ENCODE measurements at places on chromosomes 1 and 21. TPM values are rescaled to one million over a fixed set of nuclear protein-coding genes. Genes with fewer than 3 reads are reported as not detected.

GRCh38 chr1:118945489-118945888 is 42.7 kb downstream of the TBX15 start:
- H3K4me1 ChIP-seq: no peaks in the 10 kb centered on the region
- no peak for DNase-seq
- no peak overlapping the region for H3K4me3 ChIP-seq
- H3K36me3 ChIP-seq: no peaks in the 10 kb centered on the region

The SLC41A1 gene
- 43.2 TPM for total RNA-seq

GRCh38 chr1:93779540-93780165 is 98.0 kb upstream of the BCAR3 start:
- H3K27me3 ChIP-seq: no peaks in the 10 kb centered on the region
- no peak overlapping the region for H3K27ac ChIP-seq

The SLAMF9 gene
- not detected for total RNA-seq

The C1orf56 gene
- total RNA-seq: 3.0 TPM

The GSTM5 gene
- total RNA-seq: 0.24 TPM

The F13B gene
- total RNA-seq: not detected

The PPIAL4G gene
- total RNA-seq: not detected

The PRDM16 gene
- 0.43 TPM for total RNA-seq

- H3K4me3 ChIP-seq: no peak overlapping the region
- H3K36me3 ChIP-seq: no peaks in the 10 kb centered on the region
- peaks cover 11% of the 10 kb centered on the region for H3K27me3 ChIP-seq
- no peak overlapping the region for H3K27ac ChIP-seq
- DNase-seq: no peak
These were observed 1.3 kb upstream of the LMOD1 start for GRCh38 chr1:201947697-201948008.

The FAM131C gene
- 0.25 TPM for total RNA-seq

DNA sequence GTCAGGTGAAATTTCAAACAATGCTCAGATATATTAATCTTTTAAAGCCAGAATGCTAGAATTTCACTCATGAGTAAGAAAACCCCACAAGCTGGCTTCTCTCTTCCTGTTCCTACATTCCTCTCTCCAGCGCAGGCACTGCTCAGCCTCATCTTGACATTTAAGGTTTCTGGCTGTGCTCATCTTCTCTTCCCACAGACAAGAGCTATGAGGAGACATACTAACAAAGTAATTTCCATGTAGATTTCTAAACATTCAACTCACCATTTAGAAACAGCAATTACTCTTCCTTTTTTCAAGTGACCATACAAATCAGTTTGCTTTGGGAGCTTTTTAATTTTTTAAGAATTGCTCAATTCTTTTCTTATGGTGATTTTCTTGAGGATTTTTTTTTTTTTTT is 7.8 kb upstream of the LRRC8D start:
- H3K4me3 ChIP-seq: no peak overlapping the region
- no peak overlapping the region for H3K27ac ChIP-seq
- H3K4me1 ChIP-seq: peaks cover 2% of the 10 kb centered on the region
- H3K36me3 ChIP-seq: no peaks in the 10 kb centered on the region
- no peak for DNase-seq

DNA sequence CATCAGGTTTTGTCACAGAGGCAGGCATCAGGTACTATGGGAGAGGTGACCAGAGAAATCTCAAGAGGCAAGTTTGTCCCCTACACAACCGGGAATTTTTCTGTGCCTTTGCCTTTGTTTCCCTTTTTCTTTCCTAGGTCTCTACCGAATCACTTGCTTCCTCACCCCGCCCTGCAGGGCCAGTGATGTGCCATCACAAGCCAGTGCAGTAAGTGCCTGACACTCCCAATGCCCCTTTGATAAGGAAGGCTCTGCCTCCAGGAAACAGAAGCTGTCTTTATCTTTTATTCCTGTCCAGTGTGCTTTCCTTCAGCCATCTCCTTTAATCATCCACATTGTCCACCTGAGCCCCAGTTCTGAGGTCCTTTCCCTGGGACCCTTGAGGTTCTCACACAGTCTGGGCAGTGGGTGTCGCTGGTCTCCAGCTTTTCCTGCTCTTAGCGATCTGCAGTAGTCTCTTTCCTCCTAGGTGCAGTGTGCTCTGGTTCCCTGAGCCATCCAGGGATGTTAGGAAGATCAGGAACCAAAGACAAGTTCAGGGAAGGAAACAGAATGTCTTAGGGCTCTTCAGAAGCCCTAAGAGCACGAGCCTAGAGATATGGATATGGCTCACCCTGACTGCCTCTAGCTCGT is 36.6 kb downstream of the GJA5 start:
- H3K4me3 ChIP-seq: no peak overlapping the region
- H3K36me3 ChIP-seq: no peaks in the 10 kb centered on the region
- H3K27me3 ChIP-seq: no peaks in the 10 kb centered on the region
- peak; percentile 61 for DNase-seq
- H3K27ac ChIP-seq: no peak overlapping the region

GRCh38 chr1:231924180-231924579 is 297.6 kb downstream of the DISC1 start:
- no peak overlapping the region for H3K4me3 ChIP-seq
- no peaks in the 10 kb centered on the region for H3K27me3 ChIP-seq
- DNase-seq: no peak
- H3K36me3 ChIP-seq: no peaks in the 10 kb centered on the region
- H3K27ac ChIP-seq: no peak overlapping the region

The NMNAT2 gene
- total RNA-seq: 20.9 TPM

DNA sequence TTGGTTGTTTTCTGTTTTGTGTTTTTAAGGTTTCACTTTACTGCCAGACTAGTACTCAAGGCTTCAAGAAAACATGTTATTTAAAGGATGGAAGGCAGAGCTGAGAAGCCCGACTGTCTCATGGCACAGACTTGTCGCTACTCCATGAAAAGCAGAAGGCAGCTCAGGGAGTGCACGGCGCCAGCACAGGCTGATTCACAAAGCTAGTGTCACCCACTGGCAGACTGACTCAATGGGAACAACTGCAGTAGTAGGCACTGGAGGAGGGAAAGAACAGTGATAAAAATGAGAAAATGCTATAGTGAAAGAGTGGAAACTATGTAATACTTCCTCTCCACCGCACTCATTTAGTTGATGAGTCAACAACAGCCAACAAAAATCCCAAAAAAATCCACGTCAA is 14.7 kb downstream of the HSF2BP start:
- no peak overlapping the region for H3K27ac ChIP-seq
- H3K4me3 ChIP-seq: no peak overlapping the region
- no peaks in the 10 kb centered on the region for H3K27me3 ChIP-seq
- no peak for DNase-seq

The RSPH1 gene
- total RNA-seq: not detected
